Osteoblast (primary cell): ENCODE measurements at places on chromosomes 7 and 10. TPM values are rescaled to one million over a fixed set of nuclear protein-coding genes. Genes with fewer than 3 reads are reported as not detected.

DNA sequence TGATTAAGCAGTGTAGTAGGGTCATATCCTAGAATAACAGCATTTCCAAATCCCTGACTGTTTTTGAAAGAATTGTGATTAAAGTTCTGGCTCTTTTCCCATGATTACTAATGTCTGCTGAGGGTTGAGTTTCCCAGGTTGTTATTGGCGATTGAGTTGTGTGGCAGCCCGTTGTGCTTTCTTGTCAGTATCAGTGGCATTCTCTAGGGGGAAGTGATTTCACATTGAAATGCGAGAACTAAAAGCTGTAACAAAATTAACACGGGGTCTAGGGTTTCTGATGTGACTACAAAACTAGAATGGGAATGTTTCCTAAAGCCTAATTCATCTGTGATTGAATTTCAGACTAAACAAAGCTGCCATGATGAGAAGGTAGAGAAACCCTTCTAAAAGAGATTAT, 349.4 kb downstream of the EXOC4 start:
- DNase-seq: no peak

- no peak for DNase-seq
Measured at GRCh38 chr10:3404381-3404780, 231.8 kb upstream of the PITRM1 start.

DNA sequence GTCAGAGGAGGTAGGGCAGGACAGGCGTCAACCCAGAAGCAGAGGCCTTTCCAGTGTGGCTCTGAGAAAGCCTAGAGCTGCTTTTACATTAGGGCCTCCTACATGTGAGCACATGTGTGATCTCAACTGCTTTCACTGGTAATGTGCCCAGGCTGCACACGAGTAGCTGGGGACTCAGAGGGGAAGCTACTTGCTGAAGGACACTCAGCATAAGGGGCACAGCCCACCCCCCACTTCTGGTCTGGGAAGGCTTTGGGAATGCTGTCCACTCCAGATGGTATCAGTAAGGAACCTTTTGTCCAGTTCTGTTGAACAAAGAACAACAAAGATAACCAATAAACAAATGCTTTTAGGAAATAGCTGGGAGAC, 18.9 kb downstream of the PRF1 start:
- DNase-seq: peak; percentile 78

The ERVW-1 gene
- not detected in 2 replicates for total RNA-seq

DNA sequence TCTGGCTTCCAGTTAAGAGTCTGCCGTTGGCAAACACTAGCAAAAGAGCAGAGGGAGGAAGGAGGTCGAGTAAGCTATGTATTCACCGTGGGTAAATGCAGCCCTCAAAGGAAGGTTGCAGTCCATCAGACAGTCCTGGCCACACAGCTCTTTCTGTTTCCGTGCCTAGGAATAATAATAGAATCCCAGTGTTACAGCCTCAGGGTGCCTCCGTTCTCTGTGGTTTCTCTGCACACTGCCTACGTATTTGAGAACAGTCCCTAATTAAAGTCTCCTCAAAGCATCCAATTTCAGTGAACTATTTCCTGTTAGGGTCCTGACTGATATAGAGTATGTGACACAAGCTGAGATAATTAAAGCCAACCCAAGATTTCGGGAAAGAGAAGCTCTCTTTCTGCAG, 176.7 kb downstream of the GPAM start:
- DNase-seq: no peak

The TAS2R40 gene
- not detected in 2 replicates for total RNA-seq

DNA sequence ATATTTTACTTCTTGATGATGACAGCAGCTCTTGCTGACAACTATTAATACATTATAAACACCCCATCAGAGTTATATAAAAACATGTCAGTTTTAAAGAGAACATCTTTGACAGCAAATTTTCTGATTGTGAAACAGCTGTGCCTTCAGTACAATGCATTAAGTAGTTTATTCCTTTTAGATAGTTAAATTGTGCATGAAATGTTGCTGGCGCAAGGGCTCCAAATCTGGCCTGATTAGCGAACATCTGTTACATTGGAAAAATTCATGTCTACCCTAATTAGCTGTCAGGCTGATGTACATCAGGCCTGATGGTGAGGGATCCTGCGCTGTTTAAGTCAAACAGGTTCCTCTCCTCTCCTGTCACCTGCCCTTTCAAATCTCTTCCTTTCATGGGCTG, 171.9 kb upstream of the SP8 start:
- no peak for DNase-seq

DNA sequence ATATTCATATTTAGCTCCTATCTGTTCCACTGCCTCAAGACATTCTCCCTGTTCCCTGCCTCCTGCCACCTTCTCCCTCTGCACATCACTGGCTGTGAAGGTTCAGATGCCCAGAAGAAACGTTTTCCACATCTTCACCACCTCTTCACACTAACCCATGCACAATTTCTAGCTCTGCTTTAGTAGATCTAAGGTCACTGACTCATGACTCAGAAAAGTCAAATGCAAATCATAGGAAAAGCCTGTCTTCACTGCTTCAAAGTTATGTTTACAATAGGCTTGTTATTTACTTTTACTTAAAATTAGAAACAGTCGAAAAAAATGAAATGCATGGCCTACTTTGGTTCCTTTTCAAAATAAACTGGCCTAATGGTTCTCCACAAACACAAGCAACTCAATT, 2.5 kb downstream of the SCRN1 start:
- peak; percentile 92 for DNase-seq

The PON3 gene
- total RNA-seq: 0.72 and 0.88 TPM in 2 replicates

DNA sequence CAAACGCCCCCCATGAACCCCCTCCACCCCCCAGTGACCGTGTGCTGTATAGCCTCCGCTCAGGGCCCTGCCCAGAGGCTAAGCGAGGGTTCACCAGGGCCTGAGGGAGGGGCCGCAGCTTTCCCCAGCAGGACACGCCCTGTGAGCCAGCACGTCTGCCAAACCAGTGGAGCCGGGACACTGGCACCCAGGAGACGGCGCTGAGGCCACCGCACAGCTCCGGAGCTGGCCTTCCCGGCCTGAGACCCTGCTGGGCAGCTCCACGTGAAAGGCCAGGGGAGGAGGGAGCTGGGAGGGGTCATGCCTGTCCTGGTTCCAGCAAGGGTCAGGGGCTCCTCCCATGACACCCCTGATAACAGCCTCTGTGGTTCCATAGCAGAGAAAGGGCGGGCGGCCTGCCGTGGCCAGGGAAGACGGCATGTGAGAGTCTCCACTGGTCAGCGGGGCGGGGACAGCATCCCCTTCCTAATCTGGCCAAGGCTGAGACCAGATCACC, 278.3 kb downstream of the ELFN1 start:
- DNase-seq: no peak

DNA sequence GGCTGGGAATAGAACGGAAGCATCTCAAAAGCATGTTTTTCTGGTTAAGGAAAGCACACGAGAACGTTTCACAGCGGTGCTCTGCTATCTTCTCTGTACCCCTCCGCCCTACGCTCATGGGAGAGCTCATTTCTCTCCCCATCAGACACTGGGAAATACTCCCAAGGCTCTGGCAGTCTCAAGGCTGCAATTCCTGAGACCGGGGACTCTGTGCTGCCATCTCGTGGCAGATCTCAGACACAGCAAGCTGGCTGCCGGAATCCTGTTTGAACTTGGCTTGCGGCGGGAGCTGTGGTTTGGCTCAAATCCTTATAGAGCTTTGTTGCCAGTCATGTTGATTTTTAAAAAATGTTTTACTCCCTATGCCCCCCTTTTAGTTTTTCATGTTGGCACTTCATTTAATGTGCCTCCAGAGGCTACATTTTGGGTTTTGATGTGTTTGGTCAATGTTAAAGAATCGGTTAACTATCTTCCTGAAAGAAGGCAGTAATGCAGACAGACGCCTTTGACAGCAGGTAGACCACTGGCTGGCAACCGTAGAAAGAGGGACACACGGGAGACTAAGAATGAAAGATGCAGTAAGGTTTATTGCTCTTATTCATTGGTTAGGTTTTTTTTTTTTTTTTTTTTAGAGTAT, 27.6 kb downstream of the BMPER start:
- DNase-seq: peak; percentile 84

DNA sequence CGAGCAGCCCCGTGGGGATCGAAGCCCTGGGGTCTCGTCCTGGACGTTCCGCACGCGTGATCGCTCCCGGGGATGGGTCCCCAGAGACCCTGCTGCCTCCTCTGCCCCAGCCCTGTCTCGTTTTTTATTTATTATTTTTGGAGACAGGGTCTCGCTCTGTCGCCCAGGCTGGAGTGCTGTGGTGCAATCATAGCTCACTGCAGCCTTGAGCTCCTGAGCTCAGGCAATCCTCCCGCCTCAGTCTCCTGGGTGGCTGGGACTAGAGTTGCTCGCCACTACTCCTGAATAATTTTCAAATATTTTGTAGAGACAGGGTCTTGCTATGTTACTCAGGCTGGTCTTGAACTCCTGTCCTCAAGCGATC, 319 bp upstream of the STX1A start:
- no peak for DNase-seq

DNA sequence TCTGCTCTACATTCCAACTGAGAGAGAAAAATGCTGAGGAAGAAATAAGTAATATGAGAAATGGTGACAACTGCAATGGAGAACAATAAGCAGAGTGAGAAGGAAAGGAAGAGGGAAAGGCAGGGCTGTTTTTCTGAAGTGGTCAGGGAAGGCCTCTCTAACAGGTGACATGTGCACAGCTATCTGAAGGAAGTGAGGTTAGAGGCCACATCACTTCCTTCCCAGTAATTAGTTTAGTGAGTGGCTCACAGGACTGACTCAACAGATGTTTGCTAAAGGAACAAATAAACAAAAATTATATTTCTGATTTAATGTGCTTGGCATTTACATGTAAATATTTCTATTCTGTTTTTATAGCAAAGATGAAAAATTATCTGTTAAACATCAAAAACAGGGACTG, 77.9 kb downstream of the ARHGAP21 start:
- DNase-seq: no peak

The BMPER gene
- total RNA-seq: 9.7 and 11.2 TPM in 2 replicates

The PTCD1 gene
- 5.3 and 7.6 TPM in 2 replicates for total RNA-seq

GRCh38 chr10:110527731-110528171, 30.0 kb downstream of the DUSP5 start:
- peak; percentile 81 for DNase-seq

The VWA2 gene
- total RNA-seq: under 0.01 TPM in 1 of 2 replicates, not detected in the other

DNA sequence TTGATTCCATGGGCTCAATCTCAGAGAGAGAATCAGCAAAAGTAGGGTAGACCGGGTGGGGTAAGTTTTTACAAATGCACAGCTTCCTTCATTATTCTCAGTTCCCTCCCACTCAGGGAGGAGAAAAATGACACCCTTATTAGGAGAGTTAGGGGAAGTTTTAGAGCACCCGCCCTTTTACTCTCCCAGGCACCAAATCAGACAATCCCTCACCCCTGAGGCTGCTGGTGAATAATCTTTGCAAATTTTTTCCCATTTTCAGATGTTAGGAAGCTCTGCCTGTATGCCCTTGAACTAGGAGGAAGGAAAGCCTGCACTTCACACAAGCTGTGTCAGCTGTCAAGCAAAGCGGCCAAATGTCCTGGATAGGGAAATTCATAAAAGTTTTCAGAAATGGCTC, 834.9 kb downstream of the GRID1 start:
- DNase-seq: no peak

DNA sequence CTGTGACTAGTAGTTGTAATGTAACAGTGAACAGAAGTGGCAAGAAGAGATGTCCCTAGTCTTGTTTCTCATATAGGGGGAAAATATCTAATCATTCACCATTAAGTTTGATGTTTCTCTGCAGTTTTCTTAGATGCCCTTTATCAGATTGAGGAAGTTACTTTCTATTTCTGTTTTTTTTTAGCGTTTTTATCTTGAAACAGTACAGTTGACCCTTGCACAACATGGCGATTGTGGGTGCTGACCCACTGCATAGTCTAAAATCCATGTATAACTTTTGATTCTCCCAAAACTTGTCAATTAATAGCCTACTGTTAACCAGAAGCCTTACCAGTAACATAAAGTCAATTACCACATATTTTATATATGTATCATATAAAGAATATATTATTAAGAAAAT, 192.0 kb downstream of the ADK start:
- no peak for DNase-seq

The PPP1R3C gene
- total RNA-seq: 73.4 and 87.9 TPM in 2 replicates

- no peak for DNase-seq
Measured at GRCh38 chr7:68063171-68063570, 1066.5 kb downstream of the TYW1 start.

DNA sequence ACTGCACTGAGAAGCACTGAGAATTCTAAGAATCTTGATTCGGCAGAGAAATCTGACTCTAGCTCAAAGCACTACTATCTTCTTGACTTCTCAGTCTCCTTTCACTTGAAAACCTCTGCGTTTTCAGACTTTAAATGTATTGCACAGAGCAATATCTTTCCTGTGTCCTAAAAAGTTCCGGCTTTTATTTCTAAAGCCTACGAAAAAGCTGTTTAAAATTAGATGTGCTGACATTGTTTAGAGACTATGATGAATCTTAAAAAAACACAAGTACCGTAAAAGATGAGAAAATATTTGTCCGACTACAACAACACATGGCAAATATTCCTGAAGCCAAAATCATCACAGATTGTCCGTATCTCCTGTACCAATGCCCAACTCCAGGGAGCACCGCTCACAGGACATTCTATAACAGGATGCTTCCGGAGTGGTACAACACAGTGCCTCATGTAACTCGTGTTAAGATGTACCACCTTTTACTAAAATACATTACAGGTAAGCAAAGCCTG, 136.9 kb downstream of the CUBN start:
- DNase-seq: peak; percentile 54

DNA sequence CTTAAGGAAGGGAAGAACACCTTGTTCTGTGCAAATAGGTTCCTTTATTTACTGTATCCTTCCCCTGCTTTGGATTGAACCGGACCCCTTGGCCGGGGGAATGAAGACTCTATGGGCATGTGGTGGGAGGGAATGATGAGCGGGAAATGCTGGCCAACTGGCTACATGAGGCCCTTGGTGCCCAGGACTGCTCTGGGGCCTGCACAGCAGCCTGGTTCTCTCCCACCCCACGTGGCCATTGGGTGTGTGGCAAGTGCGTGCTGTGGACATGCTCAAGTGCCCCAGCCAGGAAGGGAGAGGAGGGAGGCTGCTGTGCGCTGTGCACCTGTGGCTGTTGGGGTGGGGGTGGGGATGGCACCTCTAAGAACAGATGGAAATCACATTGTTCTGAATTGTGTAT, 917.0 kb upstream of the GHITM start:
- DNase-seq: no peak

The POU6F2 gene
- total RNA-seq: under 0.01 TPM in 1 of 2 replicates, not detected in the other

DNA sequence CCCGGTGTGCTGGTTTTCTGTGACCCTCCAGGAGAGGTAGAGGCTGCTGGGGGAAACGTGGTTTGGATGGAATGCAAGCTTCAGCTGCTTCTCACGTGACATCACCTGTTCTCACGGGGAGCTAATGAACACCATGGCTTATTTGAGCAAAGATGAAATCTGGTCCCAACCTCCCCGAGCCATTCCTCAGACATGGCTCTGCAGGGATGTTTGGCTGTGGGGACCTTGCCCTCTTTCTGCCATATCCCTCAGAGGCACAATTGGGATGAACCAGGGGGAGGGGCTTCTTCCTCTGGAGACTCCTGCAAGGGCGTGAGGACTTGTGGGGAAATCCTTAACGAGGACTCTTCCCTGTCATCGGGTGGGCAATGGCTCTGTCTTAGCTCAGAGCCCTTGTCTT, 236.8 kb downstream of the TCERG1L start:
- peak; percentile 54 for DNase-seq

The SPDYE9 gene
- total RNA-seq: not detected in 2 replicates

The ZNF485 gene
- 2.5 and 4.7 TPM in 2 replicates for total RNA-seq
